Panc1 (cell line): ENCODE measurements at places on chromosomes 5 and 9. TPM values are rescaled to one million over a fixed set of nuclear protein-coding genes. Genes with fewer than 3 reads are reported as not detected.

Gene CTXN3
- total RNA-seq: not detected

DNA sequence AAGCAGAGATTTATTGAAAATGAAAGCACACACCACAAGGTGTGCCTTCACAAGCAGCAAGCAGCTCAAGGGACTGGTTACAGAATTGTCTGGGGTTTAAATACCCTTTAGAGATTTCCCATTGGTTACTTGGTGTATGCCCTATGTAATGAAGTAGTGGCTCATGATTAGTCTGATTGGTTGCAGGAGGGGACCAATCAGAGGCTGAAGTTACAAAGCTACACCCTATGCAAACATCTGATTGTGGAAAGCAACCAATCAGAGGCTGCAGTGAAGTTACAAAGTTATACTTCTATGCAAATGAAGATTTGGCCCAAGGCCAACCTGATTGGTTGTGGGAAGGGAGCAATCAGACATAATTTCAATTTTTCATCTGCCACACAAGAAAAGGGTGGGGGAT, 119.9 kb downstream of the C9orf152 start:
- no peak for DNase-seq

GRCh38 chr5:174520420-174521396, 203.7 kb upstream of the MSX2 start:
- DNase-seq: no peak

- DNase-seq: no peak
Observed at GRCh38 chr5:107380654-107381053, 290.1 kb downstream of the EFNA5 start.

GRCh38 chr9:113898596-113898995, 22.5 kb downstream of the ZNF618 start:
- no peak for DNase-seq

Gene PCDHA10
- 0.33 TPM for total RNA-seq

- no peak for DNase-seq
Observed at GRCh38 chr5:27734838-27735237, 696.5 kb upstream of the CDH9 start.
